ENCODE measurements at places on chromosomes 5 and 9.

- no peak for DNase-seq
Measured at GRCh38 chr5:79806741-79807140, 117.1 kb downstream of the CMYA5 start.

DNA sequence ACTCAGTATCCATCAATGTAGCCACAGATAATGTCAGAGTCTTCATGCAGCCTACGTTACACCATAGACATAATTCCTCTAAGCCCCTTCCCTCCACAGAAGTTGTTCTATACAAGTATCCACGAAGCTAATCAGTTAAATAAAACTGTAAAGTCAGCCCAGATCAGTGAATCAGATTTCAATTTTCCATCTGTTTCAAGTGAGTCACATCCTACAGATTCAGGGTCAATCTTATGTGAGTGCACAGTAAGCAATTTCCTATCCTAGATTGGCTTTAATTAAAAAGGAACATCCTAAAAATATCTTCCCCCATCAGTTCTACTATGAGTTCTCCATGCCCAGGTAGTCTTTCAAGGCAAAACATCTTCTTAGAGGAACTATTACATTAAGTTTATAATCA, 402.5 kb downstream of the EFNA5 start:
- no peak for DNase-seq

GRCh38 chr9:1261266-1261665, 211.1 kb downstream of the DMRT2 start:
- DNase-seq, result no peak

- DNase-seq, result no peak
Measured at GRCh38 chr9:128286440-128286839, 10.4 kb downstream of the SWI5 start.

- DNase-seq, result no peak
Measured at GRCh38 chr5:9094582-9094981, 451.3 kb downstream of the SEMA5A start.

DNA sequence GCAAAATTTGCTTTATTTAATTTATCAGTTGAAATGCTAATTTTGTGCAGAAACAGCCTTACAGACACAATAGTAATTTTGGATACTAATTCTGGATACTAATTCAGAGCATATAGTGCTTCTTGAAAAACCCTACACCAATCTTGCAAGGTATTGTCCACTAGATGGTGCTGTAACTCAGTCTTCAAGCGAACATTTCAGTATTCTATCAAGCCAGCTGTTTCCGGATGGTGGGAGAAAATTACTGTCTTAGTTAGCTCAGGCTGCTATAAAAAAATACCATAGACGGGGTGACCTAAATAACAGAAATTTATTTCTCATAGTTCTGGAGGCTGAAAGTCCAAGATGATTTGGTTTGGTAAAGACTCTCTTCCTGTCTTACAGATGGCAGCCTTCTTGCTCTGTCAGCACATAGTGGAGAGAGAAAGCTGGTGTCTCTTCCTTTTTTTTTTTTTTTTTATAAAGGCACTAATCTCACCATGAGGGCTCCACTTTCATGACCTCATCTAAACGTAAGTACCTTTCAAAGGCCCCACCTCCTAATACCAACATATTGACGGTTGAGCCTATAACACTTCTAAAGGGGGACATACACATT, 1306.5 kb upstream of the CDH9 start:
- peak; percentile 38 for DNase-seq

DNA sequence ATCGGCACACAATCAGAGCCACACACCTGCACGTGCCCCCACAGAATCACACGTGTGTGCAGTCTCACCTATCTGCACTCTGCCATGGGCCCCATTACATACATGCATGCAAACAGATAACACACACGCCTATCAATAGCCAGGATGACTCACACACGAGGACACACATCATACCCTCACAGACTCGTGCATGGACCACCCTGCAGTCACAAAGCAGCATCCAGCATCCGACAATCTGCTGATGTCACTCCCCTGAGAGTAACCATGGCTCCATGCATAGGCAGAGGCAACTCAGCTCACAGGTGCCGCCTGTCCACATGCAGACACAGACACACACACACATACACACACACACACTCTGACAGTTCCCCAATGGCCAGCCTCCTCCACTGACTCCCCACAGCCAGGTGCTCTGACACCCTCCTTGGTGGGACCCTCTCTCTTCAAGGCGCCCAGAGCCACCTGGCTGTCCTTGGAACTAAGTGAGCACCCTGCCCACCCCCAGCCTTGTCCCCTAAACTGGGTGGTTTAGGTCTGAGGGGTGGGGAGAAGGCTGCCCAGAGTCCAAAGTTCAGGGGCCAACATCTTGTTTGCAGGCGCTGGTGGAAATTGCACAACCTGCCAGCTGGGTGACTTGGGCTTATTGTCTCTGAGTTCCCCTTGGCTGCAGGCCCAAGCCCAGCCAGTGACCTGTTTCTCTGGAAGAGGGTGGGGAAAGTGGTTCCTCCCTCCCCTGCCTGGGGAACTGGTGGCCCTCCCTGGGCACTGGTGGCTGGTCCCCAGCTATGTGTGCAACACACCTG, 34.6 kb upstream of the NEK6 start:
- DNase-seq, result no peak

- peak; percentile 61 for DNase-seq
Measured at GRCh38 chr5:170408226-170408625, 19.1 kb upstream of the KCNMB1 start.

DNA sequence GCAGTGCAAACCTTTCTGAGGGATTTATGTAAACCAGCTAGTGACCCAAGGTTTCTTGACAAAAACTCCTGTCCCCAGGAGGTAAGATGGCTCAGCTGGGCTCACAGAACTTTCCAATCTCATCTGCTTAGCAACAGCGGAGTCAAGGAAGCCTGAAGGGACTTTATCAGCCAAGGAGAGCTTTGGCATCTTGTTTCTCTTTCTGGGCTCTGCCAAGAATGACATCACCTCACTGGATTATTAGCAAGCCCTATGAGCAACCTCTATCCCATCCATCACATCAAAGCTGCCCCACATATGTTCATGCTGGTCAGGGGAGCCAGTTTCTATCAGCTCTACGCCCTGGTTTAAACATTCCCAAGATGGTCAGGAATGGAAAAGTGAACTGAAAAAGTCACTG, 461.3 kb downstream of the ENC1 start:
- no peak for DNase-seq

DNA sequence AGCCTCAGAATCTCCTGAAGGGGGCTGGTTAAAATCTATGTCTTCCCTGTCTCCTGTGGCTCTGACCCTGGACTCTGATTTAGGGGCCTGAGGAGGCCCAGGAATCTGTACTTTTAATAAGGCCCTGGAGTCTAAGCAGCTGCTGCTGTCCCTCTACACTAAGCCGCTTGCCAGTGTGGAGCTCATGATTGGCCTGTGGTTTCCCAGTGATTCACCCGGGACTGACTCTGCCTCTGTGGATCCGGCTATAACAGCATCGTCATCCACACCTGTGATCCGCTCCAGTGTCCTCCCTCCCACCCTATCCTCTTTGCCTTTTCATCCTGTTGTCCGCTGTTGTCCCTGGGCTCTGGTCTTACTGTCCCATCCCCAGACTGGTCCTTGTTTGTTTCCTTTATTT, 3.7 kb downstream of the SLC31A2 start:
- DNase-seq, result no peak

DNA sequence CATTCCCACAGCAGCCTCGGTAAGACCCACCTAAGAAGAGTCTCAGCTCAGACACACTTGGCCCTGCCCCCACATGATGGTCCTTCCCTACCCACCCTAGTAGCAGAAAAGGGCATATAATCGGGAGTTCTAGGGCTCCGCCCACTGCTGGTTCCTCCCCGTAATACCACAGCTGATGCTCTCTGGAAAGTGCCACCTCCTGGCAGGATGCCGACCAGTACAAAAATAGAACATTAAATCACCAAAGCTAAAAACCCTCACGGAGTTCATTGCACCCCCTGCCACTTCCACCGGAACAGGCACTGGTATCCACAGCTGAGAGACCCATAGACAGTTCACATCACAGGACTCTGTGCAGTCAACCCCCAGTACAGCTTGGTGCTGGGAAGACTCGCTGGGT, 271.3 kb downstream of the KIAA0825 start:
- no peak for DNase-seq

DNA sequence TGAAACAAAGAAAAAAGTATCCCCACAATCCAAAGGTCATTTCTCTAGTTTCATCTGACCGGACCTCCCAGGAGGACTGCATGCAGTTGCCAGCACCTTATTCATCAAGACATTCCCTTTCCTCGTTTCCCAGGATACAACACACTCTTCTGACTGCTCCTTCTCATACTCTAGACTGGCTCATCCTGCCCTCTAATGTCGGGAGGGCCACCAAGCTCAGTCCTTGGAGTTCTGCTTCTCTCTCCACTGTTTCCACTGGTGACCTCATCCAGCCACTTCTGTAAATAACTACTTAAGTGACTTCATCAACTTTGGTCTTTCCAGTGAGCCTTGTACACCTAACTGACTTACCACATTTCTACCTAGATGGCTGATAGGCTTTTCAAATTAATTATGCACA, 179.1 kb downstream of the EPB41L4A start:
- no peak for DNase-seq

DNA sequence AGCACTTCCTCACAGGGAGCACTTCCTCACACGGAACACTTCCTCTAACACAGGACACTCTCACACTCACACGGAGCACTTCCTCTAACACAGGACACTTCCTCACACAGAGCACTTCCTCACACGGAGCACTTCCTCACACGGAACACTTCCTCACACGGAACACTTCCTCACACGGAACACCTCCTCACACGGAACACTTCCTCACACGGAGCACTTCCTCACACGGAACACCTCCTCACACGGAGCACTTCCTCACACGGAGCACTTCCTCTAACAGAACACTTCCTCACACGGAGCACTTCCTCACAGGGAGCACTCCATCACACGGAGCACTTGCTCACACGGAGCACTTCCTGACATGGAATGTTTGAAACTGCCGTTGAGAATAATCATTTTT, 13.4 kb downstream of the POMT1 start:
- DNase-seq, result no peak

GRCh38 chr9:93020771-93021670, 37.5 kb upstream of the SUSD3 start:
- DNase-seq, result no peak

- DNase-seq, result no peak
Measured at GRCh38 chr9:80797101-80797829, 892.1 kb downstream of the TLE1 start.

GRCh38 chr9:108162664-108163063, 673.1 kb upstream of the KLF4 start:
- DNase-seq, result no peak

GRCh38 chr9:137834846-137835546, 42.6 kb upstream of the CACNA1B start:
- DNase-seq, result no peak

DNA sequence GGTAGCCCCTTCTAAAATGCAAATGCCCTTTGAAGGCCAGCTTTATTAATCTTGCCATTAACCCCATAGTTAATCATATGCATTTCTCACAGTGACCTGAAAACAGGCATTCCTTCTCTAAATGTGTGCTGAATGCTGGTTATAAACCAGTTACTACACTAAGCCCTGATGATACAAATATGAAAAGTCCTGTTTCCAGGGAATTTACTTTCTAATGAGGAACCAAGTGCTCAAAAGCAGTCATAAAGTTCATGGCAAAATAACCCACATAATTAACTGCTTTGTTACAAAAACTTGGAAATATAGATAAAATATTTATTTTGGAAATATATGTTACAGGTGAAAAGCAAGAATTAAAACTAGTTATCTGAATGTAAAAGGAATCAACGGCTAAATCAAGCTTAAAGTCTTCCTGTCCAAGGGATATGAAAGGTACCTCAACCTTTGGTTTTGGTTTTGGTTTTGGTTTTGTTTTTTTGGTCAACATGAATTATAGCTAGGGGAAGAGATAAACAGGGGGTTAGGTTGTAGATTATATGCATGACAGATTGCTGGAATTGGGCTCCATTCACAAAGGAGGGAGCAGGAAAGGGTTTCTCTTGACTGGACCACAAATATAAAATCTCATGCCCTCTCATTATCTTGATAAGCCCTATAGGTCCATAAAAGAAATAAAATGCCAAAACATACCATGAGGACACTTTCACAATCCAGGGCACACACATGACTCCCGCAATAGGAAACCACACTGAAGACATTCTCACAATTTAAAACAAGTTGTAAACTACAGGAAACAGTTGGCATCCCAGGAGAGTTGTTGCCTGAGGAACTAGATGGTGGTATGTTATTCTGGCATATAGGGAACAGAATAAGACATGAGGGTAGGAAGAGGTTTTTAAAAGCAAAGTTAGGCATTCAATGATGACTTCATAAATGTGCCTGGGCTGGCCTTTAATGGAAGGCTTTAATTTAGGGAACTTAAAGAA, 46.7 kb upstream of the MACIR start:
- no peak for DNase-seq

DNA sequence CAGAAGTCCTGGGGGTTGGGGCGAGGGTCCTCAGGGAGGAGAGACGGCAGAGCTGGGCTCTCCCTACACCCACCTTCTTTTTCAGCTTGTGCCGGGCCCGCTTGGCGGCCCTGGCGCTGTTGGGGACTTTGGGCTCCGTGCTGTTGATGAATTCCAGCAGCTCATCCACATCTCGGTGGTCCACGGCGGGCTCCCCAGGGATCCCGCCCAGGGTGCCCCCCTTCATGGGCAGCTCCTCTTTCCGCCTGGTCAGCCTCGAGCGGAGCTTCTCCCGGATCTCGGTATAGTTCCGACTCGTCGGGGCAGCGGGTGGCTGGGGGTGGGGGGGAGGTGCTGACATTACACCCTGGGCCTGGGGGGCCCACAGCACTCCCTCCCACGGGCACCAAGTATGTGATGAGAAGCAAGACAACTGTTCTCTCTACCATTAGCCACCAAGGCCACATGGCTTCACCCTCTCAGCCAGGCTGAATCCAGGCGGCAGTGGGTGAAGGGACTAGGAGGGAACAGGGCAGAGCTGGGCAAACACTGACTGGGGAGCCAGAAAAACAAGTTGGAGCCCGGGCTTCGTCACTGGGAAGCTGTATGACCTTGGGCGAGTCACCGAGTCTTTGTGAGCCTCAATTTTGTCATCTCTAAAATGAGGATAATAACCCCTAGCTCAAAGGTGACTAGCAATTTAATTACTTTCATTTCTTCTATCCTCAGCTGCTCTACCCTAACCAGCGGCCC, 14.6 kb upstream of the DDX41 start:
- no peak for DNase-seq

- no peak for DNase-seq
Measured at GRCh38 chr5:82405618-82406204, 127.6 kb upstream of the RPS23 start.

- peak; percentile 79 for DNase-seq
Measured at GRCh38 chr9:91423785-91424402, at the start of gene NFIL3. Gene NFIL3 (minus strand): TSS chr9:91423832. CDS start chr9:91410734, 13,098 bp downstream.

DNA sequence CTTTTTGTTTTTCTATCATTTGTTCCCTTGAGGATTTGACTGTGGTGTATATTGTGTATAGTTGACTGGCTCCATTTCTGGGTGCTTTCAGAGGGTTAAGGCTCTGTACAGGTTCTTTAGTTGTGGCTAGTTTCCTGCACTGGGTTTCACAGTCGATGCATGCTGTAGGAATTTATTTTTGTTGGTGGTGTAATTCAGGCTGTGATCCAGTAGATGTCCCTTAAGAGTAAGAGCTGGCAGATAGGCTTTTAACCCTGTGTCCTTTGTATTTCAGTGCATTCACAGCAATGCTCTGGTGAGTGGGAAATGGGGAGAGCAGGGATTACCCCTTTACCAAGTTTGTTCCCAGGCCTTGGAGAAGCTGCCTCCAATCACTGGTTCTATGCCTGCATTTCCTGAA, 112.9 kb downstream of the SPATA31D1 start:
- no peak for DNase-seq

GRCh38 chr5:145683431-145683830, 151.7 kb downstream of the PRELID2 start:
- DNase-seq, result no peak

- no peak for DNase-seq
Measured at GRCh38 chr5:157494178-157494832, 34.3 kb downstream of the NIPAL4 start.

GRCh38 chr5:179869101-179869500, 10.5 kb upstream of the MRNIP start:
- DNase-seq, result no peak

Data from HAP-1 (cell line).